ENCODE measurements at places on chromosomes 16 and 17.

GRCh38 chr17:49572226-49572625 lies 3.4 kb upstream of the NXPH3 start:
- no peak for DNase-seq

- DNase-seq = no peak
These were observed 26.9 kb upstream of the COX10 start for GRCh38 chr17:14042411-14042810.

DNA sequence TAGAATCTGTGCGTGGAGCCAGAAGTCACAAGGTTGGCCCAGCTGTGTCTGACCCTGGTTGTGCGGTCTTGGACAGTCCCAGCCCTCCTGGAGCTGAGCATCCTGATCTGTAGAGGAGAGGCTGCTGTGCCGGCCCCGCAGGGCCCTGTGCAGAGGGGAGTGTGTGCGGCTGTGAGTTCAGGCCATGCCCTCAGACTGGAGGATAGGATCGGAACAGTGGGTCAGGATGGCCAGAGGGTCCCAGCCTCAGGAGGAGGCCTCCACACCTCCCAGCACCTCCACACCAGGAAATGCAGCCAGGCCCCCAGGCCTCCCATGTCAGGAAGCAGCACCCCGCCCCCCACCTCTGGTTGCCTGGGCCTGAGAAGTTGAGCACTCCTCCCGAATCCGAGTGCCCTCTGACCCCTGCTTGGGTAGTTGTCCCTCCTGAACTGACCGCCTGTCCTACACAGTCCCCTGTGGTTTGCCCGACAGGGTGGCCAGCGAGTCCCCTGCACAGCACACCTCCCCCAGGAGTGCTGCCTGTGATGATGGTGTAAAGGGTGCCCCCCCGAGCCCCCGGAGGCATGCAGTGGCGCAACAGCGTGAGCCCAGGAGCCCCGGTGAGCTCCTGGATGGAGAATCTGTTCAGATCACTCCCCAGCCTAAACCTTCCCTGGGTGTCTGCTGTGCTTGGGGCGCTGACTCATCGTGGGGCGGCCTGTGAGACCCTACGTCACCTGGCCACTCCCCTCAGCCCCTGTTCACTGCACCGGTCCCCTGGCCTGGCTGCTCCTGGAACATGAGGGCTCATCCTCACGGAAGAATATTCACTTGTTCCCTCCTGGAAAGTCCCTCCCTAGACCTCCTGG lies 285.2 kb downstream of the SEC14L1 start:
- peak; percentile 59 for DNase-seq

DNA sequence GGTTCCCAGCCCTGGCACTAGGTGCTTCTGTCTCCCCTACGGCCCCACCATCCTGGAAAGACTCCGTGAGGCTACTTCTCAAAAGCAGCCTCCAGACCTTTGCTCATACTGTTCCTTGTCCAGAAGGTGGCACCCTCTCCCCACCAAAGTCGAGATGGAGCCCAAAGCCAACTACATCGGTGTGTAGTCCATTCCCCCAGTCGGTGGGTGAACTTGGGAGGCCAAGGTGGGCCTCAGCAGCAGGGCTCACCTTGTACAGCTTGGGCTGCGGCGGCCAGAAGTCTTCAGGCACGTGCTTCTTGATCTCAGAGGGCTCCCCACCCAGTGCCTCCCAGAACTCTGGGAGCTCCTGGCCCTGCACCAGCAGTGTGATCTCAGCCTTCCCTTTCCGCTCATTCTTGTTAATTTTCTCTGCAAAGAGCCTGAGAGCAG lies 10.2 kb downstream of the FLII start:
- peak; percentile 90 for DNase-seq

- DNase-seq = peak; percentile 100
These were observed at the start of gene SPG7 for GRCh38 chr16:89507834-89508590. Gene SPG7, plus strand, starts transcription at chr16:89508403. Its CDS starts 15 bp downstream, at chr16:89508418.

- no peak for DNase-seq
These were observed 33.8 kb downstream of the ESRP2 start for GRCh38 chr16:68202091-68202519.

DNA sequence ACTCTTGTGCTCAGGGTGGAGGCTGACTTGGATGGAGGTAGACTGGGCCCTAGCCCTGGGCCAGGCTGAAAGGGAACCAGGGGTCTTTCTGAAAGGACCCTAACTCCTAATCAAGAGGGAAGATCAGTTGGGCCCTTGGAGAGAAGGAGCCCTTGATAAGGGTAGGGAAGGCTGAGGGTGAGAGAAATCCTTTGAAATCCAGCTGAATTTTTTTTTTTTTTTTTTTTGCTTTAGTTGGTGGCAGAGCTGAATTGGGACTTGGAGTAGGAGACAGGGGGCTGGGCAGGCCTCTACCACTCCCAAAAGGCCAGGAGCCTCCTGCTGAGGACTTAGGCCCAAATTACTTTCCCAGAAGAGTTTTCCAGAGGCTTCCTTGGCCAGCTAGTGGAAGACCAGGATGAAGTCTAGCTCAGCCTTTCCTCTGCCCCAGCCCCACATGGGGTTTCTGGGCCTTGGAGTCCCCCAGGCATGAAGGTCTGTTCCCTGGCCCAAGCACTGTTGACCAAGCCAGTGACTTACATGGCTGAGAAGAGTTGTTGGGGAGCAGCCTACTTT lies 643 bp upstream of the HOXB3 start:
- no peak for DNase-seq

DNA sequence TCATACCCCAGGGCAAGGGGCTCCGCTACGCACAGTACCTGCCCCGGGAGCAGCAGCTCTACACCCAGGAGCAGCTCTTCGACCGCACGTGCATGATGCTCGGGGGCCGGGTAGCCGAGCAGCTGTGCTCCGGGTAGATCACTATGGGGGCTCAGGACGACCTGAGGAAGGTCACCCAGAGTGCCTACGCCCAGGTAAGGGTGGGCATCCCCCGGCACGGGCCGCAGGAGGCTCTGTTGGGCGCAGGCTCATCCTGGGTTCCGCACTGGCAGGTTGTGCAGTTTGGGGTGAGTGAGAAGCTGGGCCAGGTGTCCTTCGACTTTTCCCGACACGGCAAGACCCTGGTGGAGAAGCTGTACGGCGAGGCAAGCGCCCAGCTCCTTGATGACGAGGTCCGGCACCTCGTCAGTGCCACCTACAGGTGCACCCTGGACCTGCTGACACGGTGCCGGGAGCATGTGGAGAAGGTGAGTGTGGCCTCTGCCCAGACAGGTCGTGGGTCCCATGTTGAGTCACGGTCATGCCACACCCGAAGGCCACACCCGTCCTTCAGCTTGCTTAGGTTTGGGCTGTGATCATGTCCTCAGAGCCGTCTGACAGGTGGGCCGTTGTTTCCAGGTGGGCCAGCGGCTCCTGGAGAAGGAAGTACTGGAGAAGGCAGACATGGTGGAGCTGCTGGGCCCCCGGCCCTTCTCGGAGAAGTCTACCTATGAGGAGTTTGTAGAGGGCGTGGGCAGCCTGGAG lies 19.3 kb downstream of the DBNDD1 start:
- DNase-seq = no peak

DNA sequence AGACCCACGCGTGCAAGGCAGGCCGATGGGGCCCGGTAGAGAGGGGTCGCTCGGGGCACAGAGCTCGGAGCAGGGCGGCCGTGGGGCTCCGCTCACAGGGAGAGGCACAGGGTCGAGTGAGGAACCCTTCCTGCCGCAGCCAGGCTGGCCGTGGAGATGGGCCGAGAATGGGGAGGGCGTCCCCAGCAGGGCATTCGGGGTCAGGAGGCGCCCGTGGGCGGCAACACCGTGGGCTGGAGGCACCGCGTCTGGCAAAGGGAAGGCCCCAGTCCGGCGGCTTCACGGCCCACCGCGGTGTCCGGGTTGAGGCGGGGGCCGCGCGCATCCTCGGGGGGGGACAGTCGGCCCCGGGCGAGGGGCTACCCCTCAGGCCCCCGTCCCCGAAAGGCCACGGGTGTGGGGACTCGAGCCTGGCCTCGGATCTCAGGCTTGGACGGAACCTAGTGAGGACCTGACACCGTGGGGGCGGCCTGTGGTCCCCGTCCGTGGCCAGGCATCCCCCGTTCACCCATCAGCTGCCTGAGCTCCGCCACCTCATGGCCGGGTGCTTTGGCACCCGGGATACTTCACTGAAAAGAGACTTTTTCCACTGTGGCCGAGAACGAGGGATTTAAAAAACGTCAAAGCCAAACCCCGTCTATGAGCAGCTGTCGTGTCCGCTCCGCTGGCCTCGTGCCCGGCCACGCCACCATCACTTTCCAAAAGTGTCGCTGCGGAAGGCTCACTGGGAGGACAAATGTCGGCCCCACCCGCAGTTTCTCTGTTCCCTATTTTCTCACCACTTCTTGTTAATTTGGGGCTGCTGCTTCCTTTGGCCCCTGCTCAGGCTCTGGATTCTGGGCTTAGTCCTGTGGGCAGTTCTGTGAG lies 73.6 kb downstream of the METRNL start:
- DNase-seq = no peak

- DNase-seq = peak; percentile 70
These were observed 1.0 kb downstream of the VEZF1 start for GRCh38 chr17:57986841-57987580.

DNA sequence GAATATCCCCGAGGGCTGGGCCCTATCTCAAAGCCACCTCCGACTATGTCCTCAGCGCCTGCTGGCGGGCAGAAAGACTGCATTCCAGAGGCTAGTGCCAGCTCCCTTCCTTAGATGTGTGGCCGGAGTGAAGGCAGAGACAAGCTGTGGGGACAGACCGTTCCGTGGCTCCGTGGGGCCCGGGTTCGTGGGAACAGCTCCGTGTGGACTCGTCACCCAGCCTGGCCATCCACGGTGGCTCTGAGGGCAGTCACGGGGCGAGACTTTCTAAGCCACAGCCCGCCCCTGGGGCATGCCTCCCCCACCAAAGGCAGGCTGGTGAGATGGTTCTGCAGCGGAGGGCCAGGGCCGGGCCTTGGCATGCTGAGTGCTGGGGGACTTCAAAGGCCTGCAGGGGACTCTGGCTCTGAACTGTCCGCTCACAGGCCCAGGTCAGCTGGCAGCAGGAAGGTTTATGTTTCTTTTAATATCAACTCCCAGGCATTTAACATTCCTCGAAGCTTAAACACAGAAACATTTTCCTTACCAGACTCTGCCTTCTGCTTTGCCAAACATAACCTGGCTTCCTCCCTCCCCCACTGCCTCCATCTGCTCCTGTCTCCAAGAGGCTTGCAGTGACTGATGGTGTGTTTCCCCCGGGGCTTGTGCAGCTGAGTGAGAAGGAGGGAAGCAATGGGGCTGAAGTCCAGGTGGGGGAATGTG lies 50.4 kb downstream of the TIMM22 start:
- peak; percentile 73 for DNase-seq

DNA sequence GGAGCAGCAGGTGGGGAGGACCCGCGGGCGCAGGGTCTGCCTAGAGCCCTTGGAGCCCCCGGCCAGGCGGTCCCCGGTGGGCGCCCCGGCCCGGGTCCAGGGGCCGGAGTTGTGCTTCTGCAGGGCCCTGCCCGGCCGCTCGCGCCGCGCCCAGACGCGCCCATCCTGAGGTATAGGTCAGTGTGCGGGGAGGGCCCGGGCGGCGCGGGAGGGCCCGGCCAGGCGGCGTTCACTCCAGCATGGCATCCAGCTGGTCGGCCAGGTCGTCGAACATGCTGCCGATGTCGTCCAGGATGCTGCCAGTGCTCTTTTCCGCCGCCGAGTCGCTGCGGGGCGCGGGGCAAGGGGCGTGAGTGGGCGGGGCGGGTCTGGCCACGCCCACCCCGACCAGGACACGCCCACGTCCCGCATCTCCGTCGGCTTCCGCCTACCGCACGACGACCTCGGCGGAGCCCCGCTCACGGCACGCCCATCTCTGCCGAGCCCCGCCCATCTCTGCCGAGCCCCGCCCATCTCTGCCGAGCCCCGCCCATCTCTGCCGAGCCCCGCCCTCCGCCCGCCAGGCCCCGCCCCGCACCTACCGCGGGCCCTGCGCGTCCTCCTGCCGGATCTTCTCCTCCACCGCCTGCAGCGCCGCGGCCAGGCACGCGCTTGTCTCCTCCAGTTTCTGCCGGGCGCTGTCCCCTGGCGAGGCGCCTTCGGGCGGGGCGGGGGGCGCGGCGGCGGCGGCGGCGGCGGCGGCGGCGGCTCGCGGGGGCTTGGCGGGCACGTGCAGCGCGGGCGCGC lies 17.9 kb downstream of the CASKIN1 start:
- DNase-seq = no peak

- no peak for DNase-seq
These were observed 52.0 kb upstream of the IRX6 start for GRCh38 chr16:55271945-55272513.

GRCh38 chr17:17533901-17534441 lies 37.8 kb upstream of the RASD1 start:
- no peak for DNase-seq

DNA sequence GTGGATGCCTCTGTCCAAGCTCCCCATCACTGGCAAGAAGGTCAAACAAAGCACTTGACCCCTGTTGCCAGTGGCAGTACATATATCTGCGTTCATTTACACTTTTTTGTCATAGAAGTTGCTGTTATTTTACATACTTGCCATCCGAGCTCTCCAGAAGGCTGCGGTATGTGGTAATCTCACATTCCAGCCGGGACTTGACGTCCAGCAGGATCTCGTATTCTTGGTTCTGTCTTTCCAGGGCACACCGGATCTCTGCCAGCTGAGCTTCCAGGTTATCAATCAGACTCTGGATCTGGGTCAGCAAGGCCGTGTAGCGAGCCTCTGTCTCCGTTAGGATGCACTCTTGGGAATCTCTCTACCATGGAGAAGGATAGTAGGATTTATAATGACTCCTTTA lies 6.6 kb downstream of the KRT39 start:
- no peak for DNase-seq

DNA sequence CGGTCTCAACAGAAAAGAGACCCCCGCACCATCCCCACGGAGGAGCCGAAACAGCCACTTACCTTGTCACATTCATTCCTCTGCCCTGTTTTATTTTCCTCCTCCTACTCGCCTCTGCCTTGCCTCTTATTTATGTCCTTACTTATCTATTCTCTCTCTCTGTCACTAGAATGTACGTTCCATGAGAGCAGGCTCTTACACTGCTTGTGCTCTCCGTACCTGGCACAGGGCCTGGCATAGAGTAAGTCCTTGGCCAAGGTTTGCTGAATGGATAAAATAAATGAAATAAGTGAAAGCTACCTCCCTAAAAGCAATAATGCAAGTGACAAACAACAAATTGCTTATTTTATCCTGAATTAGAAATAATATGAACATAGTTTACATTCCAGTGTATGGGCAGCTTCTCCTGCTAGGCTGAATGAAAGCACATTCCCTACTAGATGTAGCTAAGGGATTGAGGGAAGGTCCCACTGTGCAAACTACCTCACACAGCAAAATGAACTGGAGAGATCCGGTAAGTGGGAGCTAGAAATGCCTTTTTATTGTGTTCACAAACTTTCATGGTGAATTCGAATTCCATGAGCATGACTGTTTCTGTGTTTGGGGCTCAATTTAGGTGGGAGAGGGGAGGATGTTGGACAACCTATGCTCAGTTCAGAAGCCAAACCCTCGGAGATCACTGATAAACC lies 173.1 kb downstream of the PARN start:
- DNase-seq = no peak

GRCh38 chr16:67021321-67021720 lies 7.6 kb upstream of the CBFB start:
- no peak for DNase-seq

- no peak for DNase-seq
These were observed 182.7 kb upstream of the ZFHX3 start for GRCh38 chr16:73230651-73231050.

DNA sequence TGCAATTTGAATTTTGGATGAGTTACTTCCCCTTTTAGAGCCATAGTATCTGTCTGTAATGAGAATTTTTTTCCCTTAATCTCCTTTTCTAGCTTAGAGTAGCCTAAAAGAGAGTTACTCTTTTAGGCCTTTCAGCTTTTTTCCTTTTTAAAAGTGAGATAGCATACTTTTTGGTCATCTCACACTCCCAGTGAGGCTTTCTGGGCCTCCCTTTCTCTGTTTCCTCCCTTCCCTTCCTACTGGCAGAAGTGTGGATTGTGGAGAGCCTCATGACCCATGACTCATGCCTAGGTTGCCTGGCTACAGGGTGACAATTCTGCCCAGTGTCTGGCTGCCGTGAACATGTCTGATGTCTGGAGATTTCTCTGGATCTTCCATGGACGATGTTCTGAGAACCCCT lies 15.2 kb downstream of the KRT23 start:
- DNase-seq = peak; percentile 80

Data from AG08396 (cell line).